CD8-positive, alpha-beta T cell (primary cell): ENCODE measurements at places on chromosomes 6 and 20.

DNA sequence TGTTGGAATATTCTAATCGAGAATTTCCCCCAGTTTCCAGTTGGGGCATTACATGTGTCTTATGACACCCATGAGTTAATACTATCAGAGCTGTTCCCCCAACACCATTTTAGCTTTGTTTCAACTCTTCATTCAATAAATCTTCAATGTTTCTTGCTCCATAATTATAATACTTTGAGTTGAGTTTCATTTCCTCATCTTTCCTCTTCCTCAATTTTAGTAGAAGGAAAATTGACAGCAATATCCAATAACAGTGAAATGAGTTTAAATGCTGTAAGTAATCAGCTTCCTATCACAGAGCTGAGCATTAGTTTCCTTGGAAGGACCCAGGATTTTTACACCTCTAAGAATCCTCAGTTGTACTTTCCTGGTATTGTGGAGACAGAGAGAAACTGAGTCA is 1.0 kb upstream of the STMND1 start:
- DNase-seq = no peak

- peak; percentile 60 for DNase-seq
Measured at GRCh38 chr20:50815162-50815989, 20.5 kb downstream of the BCAS4 start.

DNA sequence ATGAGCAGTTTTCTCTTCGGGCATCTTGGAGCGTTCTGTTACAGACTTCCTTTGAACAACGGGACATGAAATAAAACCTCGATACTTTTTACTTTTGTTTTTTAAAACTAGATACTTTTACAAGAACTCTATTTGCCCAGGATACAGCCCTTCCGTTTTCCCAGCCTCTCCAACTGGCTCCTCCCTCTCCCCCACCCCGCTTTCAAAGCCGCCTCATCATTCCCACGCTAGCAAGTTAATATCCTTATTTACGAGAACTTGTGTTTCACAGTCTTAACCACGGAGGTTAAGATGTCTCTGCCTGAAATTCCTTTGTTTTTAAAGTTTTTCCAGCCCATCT is 241 bp upstream of the CFAP206 start:
- no peak for DNase-seq

GRCh38 chr6:122014961-122015360 is 384.5 kb upstream of the HSF2 start:
- DNase-seq = no peak

DNA sequence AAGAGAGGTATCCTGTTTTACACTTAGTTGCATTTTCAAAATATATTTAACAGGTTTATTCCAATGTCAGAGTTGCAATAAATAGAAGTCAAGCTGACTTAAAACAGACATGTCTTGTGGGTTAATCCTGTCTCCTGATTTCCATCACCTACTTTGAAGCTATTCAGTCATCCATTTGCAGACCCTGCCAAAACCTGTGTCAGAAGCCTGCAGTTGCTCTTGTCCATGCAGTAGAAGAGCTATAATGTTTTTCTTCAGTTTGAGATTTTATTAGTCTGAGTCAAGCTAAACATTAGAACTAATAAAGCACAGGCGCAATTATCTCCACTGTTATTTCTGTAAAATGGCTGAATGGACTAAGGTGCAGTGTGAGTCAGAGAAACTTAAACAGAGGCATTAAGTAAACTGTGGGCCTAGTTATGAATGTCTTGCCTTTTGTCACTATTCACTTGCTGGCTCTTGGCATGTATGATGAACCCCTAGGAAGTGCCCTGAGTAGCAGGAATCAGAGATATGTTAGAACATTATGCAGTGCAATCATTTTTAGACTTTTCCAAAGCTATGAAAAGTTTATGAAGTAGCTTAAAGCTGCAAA is 11.0 kb upstream of the HDGFL1 start:
- no peak for DNase-seq
